ENCODE measurements at places on chromosomes 5 and 9.

DNA sequence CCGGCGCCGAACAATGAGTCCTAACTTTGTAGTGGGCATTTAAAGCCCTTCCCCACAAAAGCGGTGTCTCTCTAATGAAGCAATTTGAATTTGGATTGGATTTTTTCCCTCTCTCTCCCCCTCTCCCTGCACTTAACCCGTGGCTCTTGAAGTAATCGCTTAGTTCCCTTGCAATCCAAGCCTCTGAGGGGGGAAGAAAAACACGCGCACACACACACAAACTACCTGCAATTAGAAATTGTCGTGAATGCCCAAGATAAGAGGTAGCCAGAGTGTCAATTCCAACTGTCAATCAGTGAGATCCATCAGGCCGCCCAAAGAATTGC, 1.2 kb downstream of the LHX6 start:
- DNase-seq = no peak

GRCh38 chr9:3482578-3482977, 43.2 kb downstream of the RFX3 start:
- DNase-seq = no peak

DNA sequence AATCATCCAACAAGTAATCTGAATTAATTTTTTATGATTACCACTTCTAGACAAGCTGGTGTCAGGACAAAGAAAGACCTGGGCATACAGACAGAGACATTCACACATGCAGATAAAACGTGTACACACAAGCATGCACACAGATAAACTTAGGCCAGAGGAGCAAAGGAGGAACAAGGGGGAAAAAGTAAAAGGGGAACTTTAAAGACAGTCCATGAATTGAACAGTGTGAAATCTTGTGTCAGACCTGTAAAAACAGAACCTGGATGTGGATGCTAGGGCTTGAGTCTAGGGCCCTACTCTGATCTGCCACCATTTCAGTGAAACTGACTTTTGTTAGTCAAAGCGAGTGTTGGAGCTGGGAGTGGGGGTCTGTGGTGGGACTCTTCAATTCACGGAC, 11.2 kb upstream of the ZSWIM6 start:
- DNase-seq = no peak

GRCh38 chr5:73615085-73615484, 10.9 kb upstream of the ARHGEF28 start:
- DNase-seq = no peak

DNA sequence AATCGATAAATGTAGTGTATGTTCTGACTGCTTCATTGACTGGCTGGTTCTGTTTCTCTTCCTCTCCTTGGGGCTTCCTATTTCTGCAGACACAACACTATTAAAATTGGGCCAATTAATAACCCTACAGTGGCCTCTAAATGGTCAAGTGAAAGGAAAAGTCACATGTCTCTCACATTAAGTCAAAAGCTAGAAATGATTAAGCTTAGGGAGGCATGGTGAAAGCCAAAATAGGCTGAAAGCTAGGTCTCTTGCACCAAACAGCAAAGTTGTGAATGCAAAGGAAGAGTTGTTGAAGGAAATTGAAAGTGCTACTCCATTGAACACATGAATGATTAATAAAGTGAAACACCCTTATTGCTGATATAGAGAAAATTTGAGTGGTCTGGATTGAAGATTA, 58.2 kb downstream of the CCNH start:
- DNase-seq = no peak

- no peak for DNase-seq
Observed at GRCh38 chr9:107881626-107882300, 392.2 kb upstream of the KLF4 start.

DNA sequence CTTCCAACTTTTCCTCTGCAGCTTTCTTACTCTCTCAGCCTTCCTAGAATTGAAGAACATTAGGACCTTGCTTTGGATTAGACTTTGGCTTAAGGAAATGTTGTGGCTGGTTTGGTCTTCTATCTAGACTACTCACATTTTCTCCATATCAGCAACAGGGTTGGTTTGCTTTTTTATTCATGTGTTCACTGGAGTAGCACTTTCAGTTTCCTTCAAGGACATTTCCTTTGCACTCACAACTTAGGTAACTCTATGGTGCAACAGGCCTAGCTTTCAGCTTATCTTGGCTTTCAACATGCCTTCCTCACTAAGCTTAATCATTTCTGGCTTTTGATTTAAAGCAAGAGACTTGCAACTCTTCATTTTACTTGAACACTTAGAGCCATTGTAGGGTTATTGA, 153.1 kb downstream of the CCDC192 start:
- DNase-seq = no peak

DNA sequence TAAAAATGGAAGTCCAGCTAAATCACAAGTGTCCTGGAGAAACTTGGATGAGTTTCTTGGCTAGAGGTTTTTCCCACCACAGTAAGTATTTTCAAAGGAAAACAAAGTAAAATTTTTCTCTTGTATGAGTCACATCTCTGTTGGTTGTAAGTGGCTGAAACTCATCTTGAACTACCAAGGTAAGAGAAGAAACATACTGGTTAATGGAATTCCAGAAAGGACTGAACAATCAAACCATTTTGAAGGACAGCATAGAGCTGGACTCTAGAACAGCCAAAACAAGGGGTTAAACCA, 102.8 kb upstream of the CDKN2B start:
- no peak for DNase-seq
